ENCODE measurements at places on chromosomes 6 and 20.

GRCh38 chr6:106170030-106170791, 84.1 kb downstream of the PRDM1 start:
- no peak for DNase-seq

GRCh38 chr6:4164456-4164855, 29.1 kb upstream of the ECI2 start:
- no peak for DNase-seq

DNA sequence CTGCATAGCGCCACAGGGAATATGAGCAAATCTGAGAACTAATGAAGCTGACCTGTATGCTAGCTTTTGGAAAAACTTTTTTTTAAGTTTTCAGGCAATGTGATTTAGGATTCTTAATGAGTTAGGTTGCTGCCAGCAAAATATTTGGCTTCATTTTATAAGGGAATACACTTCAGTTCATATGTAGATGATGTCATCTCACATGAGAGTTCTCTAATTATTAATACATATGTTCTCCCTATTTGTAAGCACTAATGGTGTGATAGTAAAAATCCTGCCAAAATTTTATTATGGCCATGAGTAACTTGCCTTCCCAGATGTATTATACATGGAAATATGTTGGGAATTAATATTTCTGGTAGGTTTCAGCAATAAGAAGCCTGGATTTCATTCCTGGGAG, 573.8 kb downstream of the EPM2A start:
- DNase-seq, result no peak

- no peak for DNase-seq
Observed at GRCh38 chr6:122833021-122833491, 44.0 kb downstream of the SMPDL3A start.

DNA sequence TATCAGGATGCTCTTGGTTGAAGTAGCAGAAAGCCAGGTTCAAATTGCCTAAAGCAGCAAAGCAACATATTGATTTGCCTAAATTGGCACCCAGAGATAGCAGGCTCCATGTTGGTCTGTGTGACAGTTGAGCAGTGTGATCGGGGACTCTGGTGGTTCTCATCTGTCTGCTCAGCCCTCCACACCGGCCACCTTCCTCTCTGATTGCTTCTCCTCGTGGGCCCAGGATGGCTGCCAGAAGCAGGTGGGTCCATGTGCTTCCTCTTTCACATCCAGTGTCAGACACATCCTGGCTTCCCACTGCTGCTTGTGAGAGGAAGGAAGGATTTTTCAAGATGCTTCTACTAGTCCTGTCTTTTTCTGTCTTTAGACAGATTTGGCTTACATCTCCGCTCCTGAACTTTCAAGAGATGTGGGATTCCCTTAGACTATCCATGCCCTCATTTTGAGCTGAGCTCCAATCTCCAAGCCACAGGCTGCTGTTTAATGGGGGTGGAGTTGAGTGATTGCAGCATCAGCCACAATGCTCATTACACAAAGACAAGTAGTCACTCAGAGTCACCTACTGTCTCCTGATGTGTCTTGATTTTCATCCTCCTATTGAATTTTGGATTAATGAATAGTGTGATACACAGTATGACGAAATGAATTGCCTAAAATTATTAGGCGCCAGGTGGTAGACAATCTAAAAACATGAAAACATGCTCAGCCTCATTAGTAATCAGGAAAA, 122.2 kb downstream of the ZDHHC14 start:
- no peak for DNase-seq

DNA sequence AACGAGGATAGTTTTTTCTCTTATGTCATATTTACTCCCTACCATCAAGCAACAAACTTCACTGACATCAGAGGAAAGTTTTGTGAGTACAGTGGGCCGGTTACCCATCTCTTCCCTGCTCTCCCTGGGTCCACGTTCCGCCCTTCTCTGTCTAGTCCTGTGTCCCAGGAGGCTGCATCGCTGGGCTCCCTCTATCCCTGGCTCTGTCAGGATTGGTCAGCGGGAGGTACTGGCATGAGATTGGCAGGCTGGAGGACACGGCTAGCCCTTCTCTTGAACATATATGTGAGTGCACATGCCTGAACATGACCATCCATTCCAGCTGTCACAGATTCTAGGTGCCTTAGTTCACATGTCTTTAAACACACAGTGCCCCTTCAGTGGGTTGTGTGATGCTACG, 30.3 kb upstream of the TMEM181 start:
- DNase-seq, result no peak

- DNase-seq, result no peak
Observed at GRCh38 chr6:40328386-40328985, 258.7 kb downstream of the LRFN2 start.

- DNase-seq, result no peak
Observed at GRCh38 chr6:118881440-118882313, 12.3 kb upstream of the ASF1A start.

- DNase-seq, result no peak
Observed at GRCh38 chr6:142367501-142368018, 65.8 kb downstream of the ADGRG6 start.

DNA sequence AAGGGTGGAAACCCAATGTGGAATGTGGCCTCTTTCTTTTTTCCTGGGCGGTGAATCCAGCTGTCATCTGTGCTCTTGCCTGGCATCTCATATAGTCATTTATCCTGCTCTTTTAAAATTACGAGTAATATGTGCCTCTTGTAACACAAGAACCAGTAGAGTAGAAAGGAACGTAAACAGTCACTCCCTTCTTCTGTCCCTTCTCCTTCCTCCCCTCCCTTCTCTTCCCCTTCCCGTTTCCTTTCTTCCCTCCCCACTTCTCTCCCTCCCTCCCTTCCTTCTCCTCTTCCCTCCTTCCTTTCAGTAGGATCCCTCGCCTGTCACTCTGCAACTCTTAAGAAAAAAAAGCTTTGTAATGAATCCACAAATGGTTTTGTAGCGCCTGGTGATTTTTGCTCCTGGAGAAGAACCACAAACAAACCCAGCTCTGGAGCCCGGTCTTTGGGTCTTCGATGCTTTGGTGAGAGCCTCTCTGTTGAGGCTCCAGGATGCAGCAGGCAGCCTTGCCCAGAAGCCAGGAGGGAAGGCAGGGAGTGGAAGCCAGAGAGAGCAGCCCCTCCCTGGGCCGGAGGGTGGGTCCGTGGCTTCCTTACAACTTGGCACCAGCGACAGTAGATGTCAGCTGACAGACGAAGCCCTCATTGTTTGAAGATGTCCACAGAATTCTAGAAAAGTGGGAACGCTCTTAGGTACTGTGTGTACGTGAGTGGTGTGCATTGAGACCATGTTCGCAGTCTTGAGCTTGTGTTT, 15.0 kb downstream of the DUSP22 start:
- DNase-seq, result no peak

DNA sequence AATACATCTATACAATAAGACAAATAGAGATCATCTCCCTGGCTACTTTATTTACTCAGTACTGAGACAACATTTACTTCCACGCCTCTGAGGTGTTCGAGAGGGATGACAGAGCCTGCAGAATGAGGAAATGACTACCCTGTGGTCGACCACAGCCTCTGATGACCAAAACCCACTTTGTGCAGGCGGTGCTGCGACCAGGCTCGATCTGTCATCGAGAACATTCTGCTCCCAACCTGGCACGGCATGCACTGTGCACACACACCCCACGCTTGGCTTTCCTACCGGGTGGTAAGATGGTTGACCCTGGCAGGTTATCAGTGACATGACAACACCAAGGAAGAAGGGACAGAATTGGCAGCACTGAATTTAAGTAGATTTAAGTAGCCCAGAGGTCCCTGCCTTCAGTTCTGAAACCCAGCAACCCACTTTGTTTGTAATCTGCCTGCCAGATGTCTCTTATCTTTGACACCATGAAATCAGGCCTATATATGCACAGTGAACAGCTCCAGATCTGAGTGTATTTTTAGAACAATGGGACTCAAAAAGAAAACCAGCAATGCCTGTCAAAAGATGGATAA, 42.6 kb downstream of the TTI1 start:
- DNase-seq, result peak; percentile 63
